NCI-H69 (cell line): ENCODE measurements at places on chromosomes 6 and 20.

DNA sequence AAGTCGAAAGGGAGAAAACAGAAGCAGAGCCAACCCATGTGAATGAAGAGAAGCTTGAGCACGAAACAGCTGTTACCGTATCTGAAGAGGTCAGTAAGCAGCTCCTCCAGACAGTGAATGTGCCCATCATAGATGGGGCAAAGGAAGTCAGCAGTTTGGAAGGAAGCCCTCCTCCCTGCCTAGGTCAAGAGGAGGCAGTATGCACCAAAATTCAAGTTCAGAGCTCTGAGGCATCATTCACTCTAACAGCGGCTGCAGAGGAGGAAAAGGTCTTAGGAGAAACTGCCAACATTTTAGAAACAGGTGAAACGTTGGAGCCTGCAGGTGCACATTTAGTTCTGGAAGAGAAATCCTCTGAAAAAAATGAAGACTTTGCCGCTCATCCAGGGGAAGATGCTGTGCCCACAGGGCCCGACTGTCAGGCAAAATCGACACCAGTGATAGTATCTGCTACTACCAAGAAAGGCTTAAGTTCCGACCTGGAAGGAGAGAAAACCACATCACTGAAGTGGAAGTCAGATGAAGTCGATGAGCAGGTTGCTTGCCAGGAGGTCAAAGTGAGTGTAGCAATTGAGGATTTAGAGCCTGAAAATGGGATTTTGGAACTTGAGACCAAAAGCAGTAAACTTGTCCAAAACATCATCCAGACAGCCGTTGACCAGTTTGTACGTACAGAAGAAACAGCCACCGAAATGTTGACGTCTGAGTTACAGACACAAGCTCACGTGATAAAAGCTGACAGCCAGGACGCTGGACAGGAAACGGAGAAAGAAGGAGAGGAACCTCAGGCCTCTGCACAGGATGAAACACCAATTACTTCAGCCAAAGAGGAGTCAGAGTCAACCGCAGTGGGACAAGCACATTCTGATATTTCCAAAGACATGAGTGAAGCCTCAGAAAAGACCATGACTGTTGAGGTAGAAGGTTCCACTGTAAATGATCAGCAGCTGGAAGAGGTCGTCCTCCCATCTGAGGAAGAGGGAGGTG lies 38.7 kb downstream of the ZBTB2 start:
- DNase-seq, result no peak

GRCh38 chr20:53646550-53646949 lies 52.9 kb upstream of the ZNF217 start:
- DNase-seq, result no peak

- DNase-seq, result peak; percentile 71
These were observed 186.9 kb upstream of the UST start for GRCh38 chr6:148559848-148560433.

GRCh38 chr6:165884813-165885765 lies 222.0 kb upstream of the PDE10A start:
- peak; percentile 55 for DNase-seq

- DNase-seq, result peak; percentile 35
These were observed 118.8 kb upstream of the TRAF3IP2 start for GRCh38 chr6:111724505-111724904.

- peak; percentile 84 for DNase-seq
These were observed 147.7 kb downstream of the PRL start for GRCh38 chr6:22149096-22149495.

- no peak for DNase-seq
These were observed 71.4 kb upstream of the CST7 start for GRCh38 chr20:24877652-24878051.

- peak; percentile 86 for DNase-seq
These were observed 226.6 kb downstream of the ALDH8A1 start for GRCh38 chr6:134723081-134723871.

DNA sequence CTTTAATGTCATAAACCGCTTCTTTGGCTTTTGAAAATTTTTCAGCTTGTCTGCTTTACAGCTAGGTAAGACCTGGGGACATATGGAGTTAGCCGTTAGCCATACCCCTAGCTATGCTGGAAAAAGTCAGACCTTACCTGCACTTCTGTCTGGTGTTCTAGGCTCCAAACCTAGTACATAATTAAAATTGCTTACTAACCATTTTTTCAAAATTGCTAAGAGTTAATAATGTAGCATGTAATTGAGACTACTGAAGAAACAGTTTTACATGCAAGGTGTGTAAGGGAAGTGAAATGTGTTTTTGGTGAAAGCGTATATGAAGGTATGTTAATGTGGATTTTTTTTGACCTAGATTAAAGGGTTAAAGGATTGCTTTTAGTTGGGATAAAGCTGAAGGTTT lies 336.9 kb downstream of the RNF144B start:
- no peak for DNase-seq

DNA sequence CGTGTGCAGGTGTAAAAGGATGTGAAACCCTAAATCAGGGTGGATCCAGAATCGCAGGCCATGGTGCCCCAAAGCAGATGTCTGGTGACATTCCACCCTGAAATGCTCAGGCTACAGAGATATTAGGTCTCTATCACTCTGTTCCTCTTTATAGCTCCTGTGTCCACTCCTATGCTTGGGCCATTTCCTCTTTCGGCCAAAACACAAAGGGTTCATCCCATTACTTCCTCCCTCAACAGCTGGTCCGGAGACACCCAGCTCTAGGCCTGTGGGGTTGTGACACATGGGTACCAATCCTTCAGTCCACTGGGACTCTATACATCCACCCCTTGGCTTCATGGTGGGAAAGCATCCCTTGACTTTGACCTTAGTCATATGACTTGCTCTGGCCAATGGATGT lies 1.7 kb upstream of the SIGLEC1 start:
- no peak for DNase-seq

GRCh38 chr6:107657373-107657754 lies 166.7 kb downstream of the SCML4 start:
- DNase-seq, result peak; percentile 42

- peak; percentile 20 for DNase-seq
These were observed 35.3 kb downstream of the CD2AP start for GRCh38 chr6:47512872-47513271.

GRCh38 chr6:158279615-158280014 lies 32.6 kb upstream of the TULP4 start:
- DNase-seq, result no peak

GRCh38 chr6:5287205-5287965 lies 26.1 kb downstream of the FARS2 start:
- DNase-seq, result no peak

- DNase-seq, result no peak
These were observed 15.6 kb upstream of the MYCT1 start for GRCh38 chr6:152682141-152682540.

- peak; percentile 72 for DNase-seq
These were observed 11.5 kb upstream of the TMC2 start for GRCh38 chr20:2524709-2525506.

DNA sequence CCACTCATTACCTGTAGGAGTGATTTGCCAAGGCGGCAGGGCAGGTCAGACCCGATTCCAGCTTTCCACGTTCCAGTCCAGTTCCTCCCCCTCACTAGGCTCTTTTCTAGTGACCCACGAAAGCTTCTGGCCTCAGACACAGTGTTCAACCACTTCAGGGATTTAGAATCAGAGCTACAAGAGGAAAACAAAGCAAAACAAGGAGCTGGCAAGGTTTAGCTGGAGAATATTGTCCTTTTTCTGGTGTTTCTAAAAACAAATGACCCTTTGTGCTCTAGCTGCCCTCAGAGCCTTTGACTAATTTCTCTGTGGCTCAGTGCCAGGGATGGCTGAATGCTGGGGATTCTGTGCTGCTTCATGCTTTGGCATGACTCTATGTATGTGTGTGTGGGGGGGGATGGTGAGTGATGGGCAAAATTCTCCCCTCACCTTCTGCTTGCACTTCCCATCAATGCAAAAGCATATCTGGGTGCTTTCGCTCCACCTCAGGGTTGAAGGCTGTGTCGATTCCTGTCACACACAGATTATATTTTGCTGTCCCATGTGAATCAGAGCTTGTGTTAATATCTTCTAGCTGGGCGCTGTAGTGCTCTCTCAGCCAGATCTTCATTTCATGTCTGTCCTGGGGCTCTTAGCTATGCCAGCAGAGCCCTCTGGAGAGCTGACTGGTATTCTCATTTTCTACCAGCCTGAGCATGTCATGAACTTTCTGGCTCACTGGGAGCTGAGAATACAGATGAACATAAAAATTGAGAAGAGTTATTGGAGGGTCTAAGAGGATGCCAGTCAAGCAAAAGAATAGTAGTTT lies 19.3 kb upstream of the NEDD9 start:
- DNase-seq, result no peak

- no peak for DNase-seq
These were observed 6.2 kb downstream of the JPH2 start for GRCh38 chr20:44180814-44181213.

DNA sequence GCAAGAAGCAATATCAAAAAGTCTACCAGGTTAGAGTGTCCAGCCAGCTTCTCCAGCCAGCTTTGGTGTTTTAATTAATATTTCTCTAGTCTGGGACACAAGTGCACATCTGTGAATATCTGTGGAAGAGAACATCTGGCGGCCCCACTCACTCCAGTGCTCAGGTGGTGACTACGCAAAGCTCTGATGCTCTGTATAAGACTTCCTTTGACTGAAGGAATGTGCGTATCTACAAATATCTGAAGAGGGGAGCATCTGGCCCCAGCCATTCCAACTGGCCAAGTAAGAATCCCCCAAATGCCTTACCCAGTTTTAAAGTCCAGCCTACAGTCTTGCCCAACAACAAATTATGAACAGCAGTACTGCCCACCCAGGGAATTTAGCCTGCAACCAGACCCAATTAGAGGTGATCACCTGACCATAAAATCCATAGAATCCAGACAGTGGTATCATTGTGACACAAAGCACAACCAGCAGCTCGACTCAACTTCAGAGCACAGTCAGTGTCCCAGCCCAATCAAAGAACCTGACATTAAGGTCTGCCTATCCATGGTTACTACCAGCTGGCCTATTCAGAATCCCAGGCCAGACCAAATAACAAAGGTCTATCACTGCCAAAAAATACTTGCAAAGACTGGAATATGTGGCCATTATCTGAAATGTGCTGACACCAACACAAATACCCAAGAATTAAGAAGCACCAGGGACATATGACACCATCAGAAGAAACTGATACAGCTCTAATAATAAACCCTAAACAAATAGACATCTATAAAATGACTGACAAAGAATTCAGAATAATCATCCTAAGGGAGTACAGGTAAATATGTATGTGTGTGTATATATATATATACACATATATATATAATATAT lies 76.1 kb upstream of the MANEA start:
- peak; percentile 11 for DNase-seq

DNA sequence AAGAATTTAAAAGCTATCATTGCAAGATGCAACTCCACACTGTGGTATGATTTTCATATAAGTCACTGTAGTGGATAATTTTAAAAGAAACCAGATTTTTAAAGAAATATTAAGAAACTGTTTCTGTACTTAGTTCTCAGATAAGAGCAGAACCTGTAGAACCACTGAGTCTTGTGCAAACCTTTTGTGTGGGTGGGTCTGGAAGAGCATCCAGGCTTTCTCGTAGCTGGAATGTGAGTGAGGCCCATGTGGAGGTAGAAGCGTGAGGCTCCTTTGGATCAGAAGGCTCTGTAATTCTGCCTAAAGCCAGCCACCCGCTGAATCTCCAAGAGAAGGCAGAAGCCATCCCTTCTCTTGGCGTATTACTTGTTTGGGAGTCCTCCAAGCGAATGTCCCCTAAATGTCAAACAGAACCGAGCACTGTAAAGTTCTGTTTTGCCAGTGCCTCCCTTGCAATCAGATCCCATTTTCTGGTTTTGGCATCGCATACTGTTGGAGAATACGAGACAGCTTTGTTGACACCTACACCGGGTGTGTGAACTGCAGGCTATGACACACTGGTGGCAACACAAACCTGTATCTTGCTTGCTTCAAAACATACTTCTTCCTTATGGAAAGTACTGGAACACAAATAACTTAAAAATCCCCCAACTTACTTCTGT lies 188.7 kb downstream of the FOXC1 start:
- no peak for DNase-seq

DNA sequence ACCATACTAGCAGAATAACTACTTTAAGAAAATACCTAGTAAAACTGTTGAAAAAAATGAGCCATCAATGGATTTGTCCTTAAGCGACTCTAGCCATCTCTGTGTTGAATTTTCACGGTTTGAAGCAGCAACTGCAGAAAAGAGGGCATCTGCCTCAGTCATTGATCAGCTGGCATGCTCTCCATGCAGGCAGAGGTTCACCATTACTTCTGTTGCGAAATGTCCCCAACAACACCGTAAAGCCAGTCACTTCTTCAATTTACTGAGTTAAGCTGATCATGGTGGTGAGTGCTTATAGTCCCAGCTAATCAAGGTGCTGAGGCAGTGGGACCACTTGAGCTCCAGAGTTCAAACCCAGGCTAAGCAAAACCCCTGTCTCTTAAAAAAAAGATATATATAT lies 11.1 kb downstream of the TPD52L1 start:
- DNase-seq, result no peak

- DNase-seq, result peak; percentile 54
These were observed 26.2 kb downstream of the CCN2 start for GRCh38 chr6:131924881-131925474.

DNA sequence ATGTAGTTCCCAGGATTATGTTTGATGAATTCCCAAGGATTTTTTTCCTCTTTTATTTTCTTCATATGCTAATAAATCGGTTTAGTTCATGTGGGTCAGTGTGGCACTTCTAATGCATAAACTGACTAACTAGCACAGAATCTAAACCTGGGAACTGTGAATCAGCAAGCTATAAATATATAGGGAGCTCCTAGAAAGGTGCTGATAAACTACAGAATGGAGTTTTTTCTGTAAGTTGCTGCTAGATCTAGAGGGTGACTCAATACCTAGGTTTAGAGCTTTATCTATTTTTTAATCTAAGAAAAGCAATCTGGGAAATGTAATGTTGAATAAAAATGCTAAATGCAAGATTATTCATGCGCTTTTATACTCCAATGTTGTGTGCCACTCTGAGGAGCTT lies 118.8 kb upstream of the PTCHD4 start:
- DNase-seq, result no peak

DNA sequence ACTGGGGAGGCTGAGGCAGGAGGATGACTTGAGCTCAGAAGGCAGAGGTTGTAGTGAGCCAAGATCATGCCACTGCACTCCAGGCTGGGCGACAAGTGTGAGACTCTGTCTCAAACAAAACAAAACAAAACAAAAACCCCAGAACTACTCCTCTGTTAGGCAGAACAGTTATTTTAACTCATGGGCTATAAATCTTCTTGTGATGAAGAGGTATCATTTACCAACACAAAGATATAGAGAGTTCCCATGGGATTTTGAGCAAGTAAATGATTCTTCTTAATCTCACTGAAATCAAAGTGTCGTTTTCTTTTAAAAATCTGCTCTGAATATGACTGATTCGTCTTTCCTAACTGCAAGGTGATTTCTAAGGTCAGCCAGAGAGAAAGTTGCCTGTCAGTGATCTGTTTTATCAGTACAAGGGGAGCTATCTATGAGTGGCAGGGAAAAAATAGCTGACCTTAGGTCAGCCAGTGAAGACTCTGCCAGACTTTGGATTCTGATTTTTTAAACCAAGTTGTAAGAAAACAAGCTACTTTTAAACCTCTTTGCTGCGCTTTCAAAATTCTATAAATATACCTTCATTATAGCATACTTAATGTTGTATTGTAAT lies 3.8 kb upstream of the DSP start:
- DNase-seq, result peak; percentile 43
